ENCODE measurements at places on chromosomes 1 and 21.

DNA sequence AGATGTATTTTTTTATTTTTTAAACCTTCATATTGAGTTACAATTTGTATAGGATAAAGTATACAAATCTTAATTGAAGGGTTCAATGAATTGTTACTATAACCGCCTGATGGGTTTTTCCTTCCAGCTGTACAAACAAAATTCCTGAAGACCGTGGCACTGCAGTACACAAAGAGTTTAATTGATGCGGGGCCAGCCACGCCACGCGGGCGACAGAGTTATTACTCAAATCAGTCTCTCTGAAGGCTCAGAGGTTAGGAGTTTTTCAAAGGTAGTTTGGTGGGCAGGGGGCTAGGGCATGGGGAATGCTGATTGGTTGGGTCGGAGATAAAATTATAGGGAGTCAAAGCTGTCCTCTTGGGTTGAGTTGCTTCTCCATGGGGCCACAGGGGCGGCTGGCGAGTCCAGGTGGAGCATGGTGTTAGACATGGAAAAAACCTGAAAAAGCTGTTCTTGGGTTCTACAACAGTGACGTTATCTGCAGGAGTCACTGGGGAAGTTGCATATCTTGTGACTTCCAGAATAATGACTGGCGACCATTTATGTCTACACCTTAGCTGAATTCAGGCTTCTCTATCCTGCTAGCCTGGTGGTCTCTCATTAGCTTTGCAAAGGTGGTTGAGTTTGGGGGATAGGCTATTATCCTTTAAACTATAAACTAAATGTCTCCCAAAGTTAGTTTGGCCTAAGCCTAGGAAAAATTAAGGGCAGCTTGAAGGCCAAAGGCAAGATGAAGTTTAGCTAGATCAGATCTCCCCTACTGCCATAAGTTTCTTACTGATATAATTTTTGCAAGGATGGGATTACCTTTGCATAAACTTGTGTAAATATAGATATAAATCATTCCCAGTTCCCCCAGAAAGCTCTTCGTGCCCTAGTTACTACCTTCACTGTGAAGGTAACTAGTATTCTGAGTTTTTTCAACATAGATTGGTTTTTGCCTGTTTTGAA, 13.0 kb upstream of the TMEM9 start:
- H3K4me3 ChIP-seq, result no peak overlapping the region
- H3K27ac ChIP-seq, result no peak overlapping the region
- peaks cover 19% of the 10 kb centered on the region for H3K27me3 ChIP-seq
- no peaks in the 10 kb centered on the region for H3K4me1 ChIP-seq
- DNase-seq, result no peak
- H3K36me3 ChIP-seq, result no peaks in the 10 kb centered on the region

- DNase-seq, result no peak
- H3K4me3 ChIP-seq, result no peak overlapping the region
- no peak overlapping the region for H3K27ac ChIP-seq
- H3K36me3 ChIP-seq, result no peaks in the 10 kb centered on the region
Measured at GRCh38 chr1:7516341-7516740, 254.8 kb upstream of the VAMP3 start.

DNA sequence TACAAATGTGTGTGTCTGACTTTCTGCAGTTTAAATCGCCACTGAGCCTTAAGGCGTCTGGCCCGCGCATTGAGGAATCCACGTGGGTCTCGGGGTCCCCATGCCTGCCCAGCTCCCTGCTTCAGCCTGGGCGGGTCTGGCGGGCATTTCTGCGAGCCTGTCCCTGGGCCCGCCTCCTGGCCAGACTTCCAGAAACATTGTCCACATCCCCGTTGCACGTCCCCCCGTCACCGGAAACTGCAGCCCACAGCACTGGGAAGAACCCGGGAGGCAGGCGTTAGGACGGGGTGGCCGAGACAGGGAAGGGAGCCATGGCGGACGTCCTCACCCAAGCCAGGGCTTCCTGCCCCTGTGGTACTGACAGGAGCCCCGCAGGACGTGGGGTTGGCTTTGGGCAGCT, 113.1 kb upstream of the COL6A1 start:
- H3K4me3 ChIP-seq, result no peak overlapping the region
- no peak for DNase-seq
- no peaks in the 10 kb centered on the region for H3K36me3 ChIP-seq
- H3K27me3 ChIP-seq, result no peaks in the 10 kb centered on the region
- no peak overlapping the region for H3K27ac ChIP-seq

- no peaks in the 10 kb centered on the region for H3K27me3 ChIP-seq
- H3K27ac ChIP-seq, result no peak overlapping the region
Measured at GRCh38 chr1:175043824-175044223, 20.6 kb upstream of the MRPS14 start.

DNA sequence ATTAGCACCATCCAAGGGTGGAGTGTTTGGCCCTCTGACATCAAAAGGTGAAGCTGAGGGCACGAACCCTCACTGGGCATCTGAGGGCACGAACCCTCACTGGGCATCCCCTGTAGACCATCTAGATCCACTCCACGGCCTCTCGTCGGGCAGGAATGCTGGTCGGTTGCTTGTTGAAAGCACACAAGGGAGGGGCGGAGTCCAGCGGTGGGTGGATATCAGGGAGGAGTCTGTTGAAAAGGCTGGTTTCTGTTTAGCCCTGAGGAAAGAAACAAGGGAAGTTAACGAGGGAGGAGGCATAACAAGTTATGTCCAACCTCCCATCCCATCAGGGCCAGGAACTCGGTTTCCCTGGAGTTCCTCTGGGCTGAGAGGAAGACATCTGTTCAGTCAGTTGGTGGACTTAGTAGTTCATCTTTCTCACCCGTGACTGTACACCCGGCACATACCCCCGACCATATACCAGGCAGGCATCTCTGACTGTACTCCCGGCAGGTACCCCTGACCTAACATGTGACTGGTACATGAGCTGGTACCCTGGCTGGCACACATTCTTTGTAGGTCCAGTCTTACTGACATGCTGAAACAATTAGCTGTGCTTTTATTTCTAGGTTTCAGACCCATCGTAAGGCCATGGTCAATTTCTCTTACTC, 32.1 kb upstream of the PDE9A start:
- no peak overlapping the region for H3K4me3 ChIP-seq
- no peaks in the 10 kb centered on the region for H3K4me1 ChIP-seq
- DNase-seq, result no peak
- no peak overlapping the region for H3K27ac ChIP-seq
- peaks cover 15% of the 10 kb centered on the region for H3K27me3 ChIP-seq

- H3K36me3 ChIP-seq, result no peaks in the 10 kb centered on the region
- no peak overlapping the region for H3K4me3 ChIP-seq
- H3K27me3 ChIP-seq, result no peaks in the 10 kb centered on the region
- DNase-seq, result no peak
- no peak overlapping the region for H3K27ac ChIP-seq
Measured at GRCh38 chr1:1966071-1966740, 37.4 kb downstream of the CFAP74 start.

- no peaks in the 10 kb centered on the region for H3K36me3 ChIP-seq
- no peak overlapping the region for H3K4me3 ChIP-seq
- H3K27ac ChIP-seq, result no peak overlapping the region
Measured at GRCh38 chr1:75438355-75438754, 172.6 kb downstream of the SLC44A5 start.

DNA sequence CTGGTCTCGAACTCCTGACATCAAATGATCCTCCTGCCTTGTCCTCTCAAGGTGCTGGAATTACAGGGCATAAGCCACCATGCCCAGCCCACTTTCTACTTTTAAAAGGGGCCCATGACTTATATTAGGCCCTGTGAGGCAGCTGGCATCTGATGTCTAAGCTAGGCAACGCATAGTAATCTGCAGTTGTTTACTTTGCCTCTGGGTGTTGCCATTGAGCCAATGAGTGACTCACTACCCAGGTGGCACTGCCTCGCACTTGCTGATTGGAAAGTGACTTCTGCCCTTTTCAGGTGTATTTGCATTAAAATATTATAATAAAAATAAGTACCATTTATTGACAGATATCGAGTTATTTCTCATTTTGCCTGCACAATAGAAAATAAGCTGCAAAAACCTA, 84.9 kb downstream of the KIF14 start:
- H3K4me1 ChIP-seq, result peaks cover 25% of the 10 kb centered on the region
- H3K27ac ChIP-seq, result no peak overlapping the region
- H3K4me3 ChIP-seq, result no peak overlapping the region
- H3K36me3 ChIP-seq, result no peaks in the 10 kb centered on the region
- no peaks in the 10 kb centered on the region for H3K27me3 ChIP-seq
- peak; percentile 42 for DNase-seq

- H3K27ac ChIP-seq, result no peak overlapping the region
- no peaks in the 10 kb centered on the region for H3K36me3 ChIP-seq
- peaks cover 11% of the 10 kb centered on the region for H3K27me3 ChIP-seq
- no peaks in the 10 kb centered on the region for H3K4me1 ChIP-seq
- no peak for DNase-seq
- no peak overlapping the region for H3K4me3 ChIP-seq
Measured at GRCh38 chr1:38072858-38073257, 26.3 kb upstream of the POU3F1 start.

DNA sequence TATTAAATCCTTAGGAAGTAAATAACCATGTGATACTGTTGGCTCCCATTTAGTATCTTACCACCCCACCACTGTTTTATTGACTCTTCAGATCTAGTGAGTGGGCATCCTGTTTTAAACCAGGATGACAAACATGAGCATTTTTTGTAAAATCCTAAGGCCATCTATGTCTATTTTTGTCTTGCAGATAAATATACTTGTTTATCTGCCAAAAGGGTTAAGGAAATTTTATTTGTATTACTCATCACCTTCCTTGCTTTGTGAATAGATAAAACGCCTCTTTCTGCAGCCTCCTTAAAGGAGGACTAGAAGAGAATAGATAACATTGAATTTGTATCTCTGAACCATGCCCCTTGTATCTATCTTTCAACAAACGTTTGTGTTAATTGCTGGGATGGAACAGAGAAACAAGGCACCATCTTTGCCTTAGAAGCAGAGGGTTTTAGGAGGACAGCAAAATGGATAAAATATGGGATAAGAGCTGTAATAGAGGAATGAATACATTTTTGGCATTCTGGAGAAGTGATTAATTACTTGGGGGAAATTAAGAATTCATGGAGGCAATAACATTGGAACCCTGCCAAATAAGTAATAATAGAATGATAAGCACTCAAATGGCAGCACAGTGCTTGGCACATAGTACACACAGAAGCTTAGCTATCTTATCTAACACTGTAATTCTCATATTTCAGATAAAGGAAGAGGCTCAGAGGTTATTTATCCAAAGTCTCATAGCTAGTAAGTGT, 14.7 kb downstream of the YTHDF2 start:
- H3K4me1 ChIP-seq, result peaks cover 46% of the 10 kb centered on the region
- no peaks in the 10 kb centered on the region for H3K27me3 ChIP-seq
- H3K4me3 ChIP-seq, result no peak overlapping the region
- H3K36me3 ChIP-seq, result peaks cover 92% of the 10 kb centered on the region
- no peak for DNase-seq

DNA sequence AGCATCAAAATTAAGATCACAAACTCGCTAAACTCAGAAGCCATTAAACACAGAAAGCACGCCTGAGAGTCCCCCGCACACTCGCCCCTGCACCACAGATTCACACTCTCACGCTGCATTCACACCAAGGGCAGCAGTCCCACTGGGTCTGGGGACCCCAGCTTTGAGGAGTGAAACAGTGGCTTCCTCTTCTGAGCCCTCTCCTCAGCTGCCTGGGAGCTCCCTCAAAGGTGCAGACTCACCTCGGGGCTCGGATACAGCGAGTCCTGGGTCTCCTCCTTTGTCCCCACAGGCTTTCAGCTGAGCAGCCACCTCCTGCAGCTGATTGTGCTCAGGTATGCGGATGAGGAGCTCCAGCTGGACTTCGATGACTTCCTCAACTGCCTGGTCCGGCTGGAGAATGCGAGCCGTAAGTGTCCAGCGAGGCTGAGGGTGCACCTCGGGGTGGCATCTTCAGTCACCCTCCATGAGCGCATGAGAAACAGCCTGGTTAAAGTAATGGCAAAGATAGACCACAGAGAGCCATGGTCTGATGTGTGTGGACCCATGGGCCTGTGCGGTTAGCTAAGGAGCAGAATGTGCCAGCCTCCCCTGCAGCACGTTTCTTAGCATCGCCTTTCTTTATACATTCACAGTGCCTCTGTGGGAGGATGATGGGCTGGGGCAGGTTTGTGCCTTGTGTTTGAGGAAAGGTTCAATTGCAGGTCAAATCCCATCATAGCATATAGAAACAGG, 47.9 kb downstream of the CAPN9 start:
- H3K4me3 ChIP-seq, result no peak overlapping the region
- DNase-seq, result no peak
- H3K27me3 ChIP-seq, result peaks cover 12% of the 10 kb centered on the region
- H3K36me3 ChIP-seq, result no peaks in the 10 kb centered on the region

GRCh38 chr21:45820171-45821091, 161.1 kb upstream of the COL6A1 start:
- H3K27me3 ChIP-seq, result no peaks in the 10 kb centered on the region
- DNase-seq, result peak; percentile 81
- no peak overlapping the region for H3K4me3 ChIP-seq
- H3K4me1 ChIP-seq, result no peaks in the 10 kb centered on the region
- no peaks in the 10 kb centered on the region for H3K36me3 ChIP-seq

GRCh38 chr1:189550498-189550897, 927.2 kb downstream of the BRINP3 start:
- H3K4me3 ChIP-seq, result no peak overlapping the region
- H3K4me1 ChIP-seq, result no peaks in the 10 kb centered on the region
- H3K27ac ChIP-seq, result no peak overlapping the region
- DNase-seq, result no peak

DNA sequence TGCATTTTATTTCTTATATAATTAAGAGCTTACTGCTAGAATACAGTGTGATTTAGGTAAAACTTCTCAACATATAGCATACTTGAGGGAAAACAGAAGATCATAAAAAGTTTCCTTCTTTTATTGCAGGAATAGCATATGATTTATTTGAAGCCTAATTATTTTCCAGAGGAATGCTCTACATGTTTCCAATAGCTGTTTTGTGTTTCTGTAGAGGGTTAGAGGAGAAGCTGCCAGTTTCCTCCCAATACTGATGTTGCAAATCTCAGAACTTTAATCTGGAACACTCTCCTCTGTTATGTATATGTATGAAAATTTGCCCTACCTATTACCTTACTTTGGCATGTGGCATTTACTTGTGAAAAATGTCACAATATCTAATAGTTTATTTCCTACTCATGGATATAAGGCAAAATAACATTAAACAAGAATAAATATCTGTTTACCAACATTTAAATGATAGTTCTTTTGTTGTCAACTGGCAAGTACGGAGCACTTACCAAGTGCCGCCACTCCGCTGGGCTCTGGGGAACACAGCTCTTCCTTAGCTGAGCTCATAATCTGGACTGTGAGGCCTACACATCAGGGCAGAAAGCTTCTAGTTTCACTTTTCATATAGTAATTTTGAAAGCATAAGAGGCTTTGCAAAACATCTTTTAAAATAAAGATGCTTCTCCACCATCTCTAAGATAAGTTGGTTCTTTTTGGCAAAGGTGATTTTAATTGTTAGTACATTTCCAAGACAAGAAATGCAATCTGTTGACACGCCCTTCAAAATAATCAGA, 239.8 kb upstream of the C1orf105 start:
- peaks cover 10% of the 10 kb centered on the region for H3K4me1 ChIP-seq
- no peak overlapping the region for H3K4me3 ChIP-seq
- no peaks in the 10 kb centered on the region for H3K27me3 ChIP-seq

GRCh38 chr21:38821959-38822682, 16.4 kb downstream of the ETS2 start:
- H3K4me3 ChIP-seq, result no peak overlapping the region
- no peaks in the 10 kb centered on the region for H3K4me1 ChIP-seq
- no peak for DNase-seq
- no peak overlapping the region for H3K27ac ChIP-seq

Data from DND-41 (cell line).